ENCODE measurements at places on chromosomes 5 and 9.

- no peak for DNase-seq
Measured at GRCh38 chr9:73595036-73595545, 443.4 kb downstream of the ANXA1 start.

DNA sequence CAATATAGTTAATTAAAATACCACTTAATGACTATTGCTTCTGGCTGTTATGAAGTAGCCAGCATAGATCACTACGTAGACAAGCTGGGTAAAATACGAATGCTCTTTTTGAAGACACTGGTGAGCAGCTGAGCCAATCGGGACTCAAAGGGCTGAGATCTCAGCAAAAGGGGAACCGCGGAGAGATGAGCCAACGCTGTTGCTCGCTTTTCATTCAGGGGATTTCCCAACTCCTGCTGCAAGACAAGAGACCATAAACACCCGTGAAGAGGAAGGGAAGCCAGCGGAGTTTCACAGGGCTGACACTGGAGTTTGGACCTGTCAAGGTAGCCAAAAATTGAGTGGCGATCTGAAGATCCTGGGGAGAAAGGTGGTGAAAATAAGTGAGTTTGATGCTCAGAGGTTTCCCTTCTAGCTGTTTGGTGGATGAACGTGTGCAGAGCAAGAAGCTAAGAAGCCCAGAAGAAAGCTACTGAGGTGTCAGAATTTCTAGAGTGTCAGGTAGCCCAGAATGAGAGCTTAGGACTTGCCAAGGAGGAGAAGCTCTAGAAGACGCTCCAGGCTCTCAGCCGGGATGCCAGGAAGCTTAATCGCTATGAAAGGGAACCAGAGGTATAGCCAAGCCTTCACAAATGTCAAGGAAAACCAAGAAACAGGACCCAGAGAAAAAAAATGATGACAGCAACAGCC lies 79.6 kb upstream of the RNU6ATAC start:
- peak; percentile 46 for DNase-seq

- DNase-seq: no peak
Measured at GRCh38 chr5:40270274-40270845, 409.4 kb upstream of the PTGER4 start.

DNA sequence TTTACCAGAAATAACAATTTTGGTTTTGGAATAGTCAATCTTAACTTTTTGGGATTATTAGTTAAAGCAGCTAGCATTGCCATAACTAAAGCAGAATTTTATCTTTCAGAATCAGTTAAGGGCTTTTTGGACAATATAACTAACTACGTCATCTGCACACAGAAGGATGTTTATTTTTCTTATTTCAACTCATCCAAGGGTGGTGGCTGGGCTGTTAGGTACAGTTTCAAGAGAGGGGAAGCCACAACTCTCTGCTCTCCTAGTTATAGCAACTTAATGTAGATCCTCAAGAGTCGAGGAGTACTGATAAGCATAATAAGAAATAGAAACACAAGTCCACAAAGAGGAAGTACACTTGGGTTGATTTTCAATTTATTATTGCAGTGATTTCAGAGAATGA lies 65.6 kb downstream of the ANKRD55 start:
- peak; percentile 52 for DNase-seq

DNA sequence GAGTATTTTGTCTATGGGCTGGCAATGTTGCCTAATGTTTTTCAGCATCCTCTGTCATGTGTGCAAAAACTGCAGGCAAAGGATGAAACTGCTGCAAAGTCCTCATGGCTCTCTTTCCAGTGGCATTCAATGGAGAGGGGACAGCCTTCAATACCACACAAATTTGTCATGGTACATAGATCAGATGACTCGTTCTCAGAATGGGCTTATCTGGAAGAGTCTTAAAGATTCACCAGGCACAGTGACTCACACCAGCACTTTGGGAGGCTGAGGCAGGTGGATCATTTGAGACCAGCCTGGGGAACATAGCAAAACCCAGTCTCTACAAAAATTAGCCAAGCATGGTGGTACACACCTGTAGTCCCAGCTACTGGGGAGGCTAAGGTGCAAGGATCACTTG lies 5.3 kb downstream of the CDKN2AIPNL start:
- no peak for DNase-seq

GRCh38 chr5:76580981-76581380 lies 42.2 kb downstream of the F2RL2 start:
- no peak for DNase-seq

DNA sequence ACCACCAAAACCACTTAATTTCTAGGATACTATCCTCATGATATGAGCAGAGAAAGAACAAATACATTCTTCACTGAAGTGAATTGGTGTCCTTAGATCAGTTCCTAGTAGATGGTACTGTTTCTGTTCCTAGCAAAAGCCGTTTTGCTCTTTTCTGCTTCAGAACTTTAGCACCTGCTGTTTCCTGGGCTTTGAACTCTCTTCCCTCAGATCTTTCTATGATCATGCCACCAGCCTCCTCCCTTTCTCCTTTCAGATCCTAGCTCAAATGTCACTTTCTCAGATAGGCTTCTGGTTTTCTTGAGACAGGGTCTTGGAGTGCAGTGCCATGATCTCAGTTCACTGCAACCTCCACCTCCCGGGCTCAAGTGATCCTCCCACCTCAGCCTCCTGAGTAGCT lies 118.0 kb downstream of the EGFLAM start:
- peak; percentile 14 for DNase-seq

- DNase-seq: no peak
Measured at GRCh38 chr5:16685069-16685468, 68.3 kb upstream of the RETREG1 start.

GRCh38 chr5:80985600-80986228 lies 25.6 kb downstream of the RASGRF2 start:
- DNase-seq: no peak

GRCh38 chr9:136028760-136029470 lies 66.2 kb downstream of the NACC2 start:
- no peak for DNase-seq

- DNase-seq: no peak
Measured at GRCh38 chr9:12463641-12464040, 229.5 kb upstream of the TYRP1 start.

DNA sequence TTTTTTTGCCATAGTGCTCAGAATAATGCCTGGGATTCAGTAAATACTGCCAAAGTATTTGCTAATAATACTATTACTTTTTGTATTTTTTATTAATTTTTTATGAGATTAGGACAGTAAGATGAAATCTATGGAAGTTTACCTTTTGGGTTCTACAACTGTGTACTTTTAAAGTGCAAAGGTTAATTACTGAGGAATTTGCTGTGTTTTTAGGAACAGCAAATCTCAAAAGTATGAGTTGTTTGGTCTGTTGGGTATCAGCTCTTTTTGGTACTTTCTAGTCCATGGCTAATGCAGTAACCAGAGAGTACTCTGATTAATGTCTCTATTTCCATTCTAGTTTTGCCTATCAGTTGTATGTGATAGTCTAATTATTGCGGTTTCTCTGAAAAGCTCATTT lies 5.1 kb downstream of the HSPA4 start:
- DNase-seq: no peak

- no peak for DNase-seq
Measured at GRCh38 chr5:113182658-113183344, 206.2 kb downstream of the DCP2 start.

GRCh38 chr5:6402939-6403338 lies 24.6 kb upstream of the MED10 start:
- DNase-seq: no peak

- no peak for DNase-seq
Measured at GRCh38 chr5:162289489-162289888, 221.9 kb downstream of the GABRG2 start.

DNA sequence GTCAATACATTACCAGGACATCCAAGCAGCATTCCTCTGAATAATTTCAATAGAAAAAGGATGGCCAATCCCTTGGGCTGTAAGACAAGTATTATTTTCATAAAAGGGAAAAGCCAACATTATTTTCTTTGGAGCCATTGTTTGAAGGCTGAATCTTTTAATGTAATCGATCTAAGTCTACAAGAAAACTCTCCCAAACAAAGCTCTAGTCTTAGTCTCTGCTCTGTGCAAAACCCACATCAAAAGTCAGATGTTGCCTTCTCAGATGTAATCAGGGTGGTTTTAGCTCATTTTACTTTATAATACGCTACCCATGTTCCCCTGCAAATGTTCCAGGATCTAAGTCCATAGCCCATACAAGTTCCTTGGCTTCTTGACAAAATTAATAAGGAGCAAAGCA lies 325.6 kb downstream of the TRPM3 start:
- no peak for DNase-seq

DNA sequence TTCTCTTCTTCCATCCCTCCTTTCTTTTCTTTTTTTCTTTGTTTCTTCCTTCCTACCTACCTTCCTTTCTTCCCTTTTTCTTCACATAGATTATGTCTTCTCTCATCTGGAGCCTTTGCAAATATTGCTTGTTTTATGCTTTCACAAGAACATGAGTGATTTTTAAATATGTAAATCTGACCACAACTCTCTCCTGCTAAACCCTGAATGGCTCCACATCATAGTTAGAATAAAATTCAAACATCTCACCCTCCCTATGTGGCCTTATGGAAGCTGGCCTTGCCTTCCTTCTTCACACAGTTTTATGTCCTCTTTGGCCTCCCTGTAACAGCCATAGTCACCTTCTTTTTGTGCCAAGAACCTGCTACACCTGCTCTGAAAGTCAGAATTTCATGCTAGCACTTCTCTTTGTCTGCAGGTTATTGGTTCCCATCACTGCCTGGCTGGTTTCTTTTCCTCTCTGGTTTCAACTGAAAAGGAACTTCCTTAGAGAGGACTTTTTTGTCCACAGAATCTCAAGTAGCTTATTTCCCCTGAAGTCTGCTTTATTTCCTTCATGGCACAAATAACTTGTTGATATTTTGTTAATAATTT lies 114.3 kb upstream of the TNC start:
- DNase-seq: no peak

All from naive thymus-derived CD4-positive, alpha-beta T cell (primary cell).